Naive B cell (primary cell): ENCODE measurements at places on chromosomes 6 and 20. TPM values are rescaled to one million over a fixed set of nuclear protein-coding genes. Genes with fewer than 3 reads are reported as not detected.

DNA sequence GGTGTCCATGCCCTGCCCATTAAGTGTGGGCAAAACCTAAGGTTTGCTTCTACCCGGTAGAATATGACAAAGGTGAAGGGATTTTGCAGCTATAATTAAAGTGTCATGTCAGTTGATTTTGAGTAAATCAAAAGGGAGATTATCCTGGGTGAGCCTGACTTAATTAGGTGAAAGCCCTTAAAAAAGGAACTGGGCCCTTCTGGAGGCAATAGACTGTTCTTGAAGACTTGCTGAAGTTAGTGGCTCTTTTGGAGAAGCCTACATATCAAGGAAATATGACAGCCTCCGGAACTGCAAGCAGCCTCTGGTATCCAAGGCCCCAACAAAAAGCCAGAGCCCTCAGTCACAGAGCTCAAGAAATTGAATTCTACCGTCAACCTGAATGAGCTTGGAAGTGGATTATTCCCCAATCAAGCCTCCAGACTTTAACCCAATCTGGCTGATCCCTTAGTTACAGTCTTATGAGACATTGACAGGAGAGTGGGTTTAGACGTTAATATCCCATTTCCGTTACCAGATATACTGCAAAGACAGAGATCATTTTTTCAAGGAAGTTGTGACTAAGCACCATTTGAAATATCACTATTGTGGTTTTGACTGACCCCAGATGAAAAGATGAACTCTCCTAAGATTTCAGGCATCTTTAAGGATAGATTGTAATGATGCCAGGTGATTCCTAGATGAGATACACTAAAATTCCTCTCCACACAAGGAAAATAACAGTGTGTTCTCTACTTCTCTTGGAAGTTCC lies 303.4 kb downstream of the PLCB1 start:
- no peaks in the 10 kb centered on the region for H3K36me3 ChIP-seq
- no peak overlapping the region for H3K4me3 ChIP-seq
- no peaks in the 10 kb centered on the region for H3K4me1 ChIP-seq
- DNase-seq: no peak
- H3K27ac ChIP-seq: no peak overlapping the region
- no peaks in the 10 kb centered on the region for H3K27me3 ChIP-seq

GRCh38 chr20:17314264-17314663 lies 87.4 kb downstream of the PCSK2 start:
- DNase-seq: no peak
- H3K36me3 ChIP-seq: no peaks in the 10 kb centered on the region
- no peak overlapping the region for H3K27ac ChIP-seq
- no peak overlapping the region for H3K4me3 ChIP-seq
- no peaks in the 10 kb centered on the region for H3K4me1 ChIP-seq
- peaks cover 26% of the 10 kb centered on the region for H3K27me3 ChIP-seq

DNA sequence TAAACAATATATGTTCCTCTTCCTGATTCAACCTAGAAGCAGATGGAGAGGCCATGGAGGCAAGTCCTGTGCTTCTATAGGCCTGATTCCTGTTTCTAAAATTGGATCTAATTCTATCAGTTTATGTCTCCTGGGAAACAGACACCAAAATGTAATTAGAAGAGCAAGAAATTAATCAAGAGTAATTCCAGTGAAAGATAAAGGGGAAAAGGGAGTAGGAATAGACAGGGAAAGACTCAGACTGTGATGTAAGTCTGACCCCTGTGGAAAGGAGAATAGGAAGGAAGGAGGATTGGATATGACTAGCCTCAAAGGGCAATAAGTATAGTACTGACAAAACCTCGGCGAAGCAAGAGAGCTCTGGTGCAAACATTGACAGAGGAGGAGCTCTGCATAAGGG lies 33.9 kb upstream of the FBXO30 start:
- no peak for DNase-seq
- no peak overlapping the region for H3K4me3 ChIP-seq
- no peaks in the 10 kb centered on the region for H3K27me3 ChIP-seq
- H3K36me3 ChIP-seq: peaks cover 21% of the 10 kb centered on the region
- peaks cover 4% of the 10 kb centered on the region for H3K4me1 ChIP-seq

- peaks cover 24% of the 10 kb centered on the region for H3K36me3 ChIP-seq
- H3K4me3 ChIP-seq: no peak overlapping the region
- H3K27me3 ChIP-seq: no peaks in the 10 kb centered on the region
- peaks cover 8% of the 10 kb centered on the region for H3K4me1 ChIP-seq
Measured at GRCh38 chr20:16445482-16445881, 127.8 kb downstream of the KIF16B start.

- H3K36me3 ChIP-seq: no peaks in the 10 kb centered on the region
- H3K27ac ChIP-seq: no peak overlapping the region
- H3K4me1 ChIP-seq: no peaks in the 10 kb centered on the region
- no peak overlapping the region for H3K4me3 ChIP-seq
Measured at GRCh38 chr6:85163156-85164080, 286.5 kb upstream of the NT5E start.

GRCh38 chr20:32511358-32512046 lies 73.6 kb downstream of the NOL4L start:
- H3K36me3 ChIP-seq: no peaks in the 10 kb centered on the region
- H3K27me3 ChIP-seq: no peaks in the 10 kb centered on the region
- H3K4me1 ChIP-seq: peaks cover 49% of the 10 kb centered on the region
- H3K27ac ChIP-seq: no peak overlapping the region
- H3K4me3 ChIP-seq: peak overlapping the region; percentile 29
- DNase-seq: no peak

DNA sequence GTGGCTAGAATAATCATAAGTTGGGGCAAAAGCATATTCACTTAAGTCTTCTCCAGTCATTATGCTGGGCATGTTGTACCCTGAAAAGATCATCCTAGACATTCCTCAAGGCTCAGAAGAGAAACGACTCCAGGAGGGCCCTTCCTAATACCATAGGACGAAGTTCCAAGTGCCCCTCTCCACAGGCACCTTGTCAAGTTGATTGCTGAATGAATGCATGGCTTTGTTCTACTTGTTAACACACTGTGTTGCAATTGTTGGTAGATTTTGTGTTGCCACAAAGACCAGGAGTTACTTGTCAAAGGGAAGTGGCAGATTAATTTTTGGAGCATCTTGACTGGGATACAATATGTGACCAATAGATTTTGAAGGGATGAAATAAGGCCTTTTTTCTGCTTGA lies 194.3 kb upstream of the SMLR1 start:
- H3K27ac ChIP-seq: no peak overlapping the region
- no peaks in the 10 kb centered on the region for H3K4me1 ChIP-seq
- H3K4me3 ChIP-seq: no peak overlapping the region
- DNase-seq: no peak
- H3K27me3 ChIP-seq: no peaks in the 10 kb centered on the region

GRCh38 chr6:132607544-132608233 lies 16.4 kb downstream of the TAAR2 start:
- no peaks in the 10 kb centered on the region for H3K36me3 ChIP-seq
- peaks cover 6% of the 10 kb centered on the region for H3K4me1 ChIP-seq
- H3K27me3 ChIP-seq: no peaks in the 10 kb centered on the region
- DNase-seq: no peak
- H3K27ac ChIP-seq: no peak overlapping the region

DNA sequence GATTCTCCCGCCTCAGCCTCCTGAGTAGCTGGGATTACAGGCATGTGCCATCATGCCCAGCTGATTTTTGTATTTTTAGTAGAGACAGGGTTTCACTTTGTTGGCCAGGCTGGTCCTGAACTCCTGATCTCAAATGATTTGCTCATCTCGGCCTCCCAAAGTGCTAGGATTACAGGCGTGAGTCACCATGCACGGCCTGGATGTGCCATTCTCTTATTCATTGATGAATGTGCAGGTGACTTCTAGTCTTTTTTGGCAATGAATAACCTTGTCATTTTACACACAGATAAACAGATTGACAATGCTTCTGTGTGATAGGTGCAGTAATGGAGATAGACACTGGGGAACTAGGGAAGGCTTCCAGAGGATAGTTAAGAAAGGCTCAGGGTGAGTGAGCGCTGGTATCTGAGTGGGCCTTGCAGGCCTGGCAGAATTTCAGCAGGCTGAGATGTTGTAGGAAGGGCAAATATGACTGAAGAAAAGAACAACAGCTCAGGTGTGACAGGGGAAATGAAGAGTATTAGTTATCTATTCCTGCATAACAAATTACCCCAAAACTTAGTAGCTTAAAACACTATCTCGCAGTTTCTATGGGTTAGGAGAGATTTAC lies 23.3 kb downstream of the PPARD start:
- no peaks in the 10 kb centered on the region for H3K27me3 ChIP-seq
- DNase-seq: no peak
- H3K36me3 ChIP-seq: peaks cover 9% of the 10 kb centered on the region
- H3K27ac ChIP-seq: peak overlapping the region; percentile 73
- H3K4me3 ChIP-seq: no peak overlapping the region

DNA sequence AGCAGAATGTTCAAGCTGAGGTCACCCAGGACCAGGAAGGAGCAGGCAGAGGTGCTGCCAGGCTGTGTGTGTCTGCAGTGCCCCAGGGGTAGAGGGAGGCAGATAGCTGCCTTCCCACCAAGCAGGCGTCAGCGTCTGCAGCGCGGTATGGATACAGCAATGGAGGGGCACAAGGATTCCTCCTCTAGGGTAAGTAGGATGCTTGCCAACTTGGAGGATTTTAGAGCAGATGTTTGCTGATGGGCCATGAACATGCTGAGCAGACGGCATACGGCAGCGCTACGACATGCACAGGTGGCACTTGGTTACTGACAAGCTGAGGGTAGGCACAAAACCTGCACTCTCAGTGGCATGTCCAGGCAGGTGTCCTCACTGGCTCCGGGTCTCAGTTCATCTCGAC lies 48.1 kb downstream of the PSMG4 start:
- H3K27me3 ChIP-seq: peaks cover 25% of the 10 kb centered on the region
- DNase-seq: no peak
- no peak overlapping the region for H3K4me3 ChIP-seq
- H3K27ac ChIP-seq: no peak overlapping the region

GRCh38 chr6:12097791-12098190 lies 85.7 kb downstream of the HIVEP1 start:
- no peak overlapping the region for H3K27ac ChIP-seq
- no peak overlapping the region for H3K4me3 ChIP-seq
- no peak for DNase-seq
- no peaks in the 10 kb centered on the region for H3K27me3 ChIP-seq
- peaks cover 10% of the 10 kb centered on the region for H3K4me1 ChIP-seq

DNA sequence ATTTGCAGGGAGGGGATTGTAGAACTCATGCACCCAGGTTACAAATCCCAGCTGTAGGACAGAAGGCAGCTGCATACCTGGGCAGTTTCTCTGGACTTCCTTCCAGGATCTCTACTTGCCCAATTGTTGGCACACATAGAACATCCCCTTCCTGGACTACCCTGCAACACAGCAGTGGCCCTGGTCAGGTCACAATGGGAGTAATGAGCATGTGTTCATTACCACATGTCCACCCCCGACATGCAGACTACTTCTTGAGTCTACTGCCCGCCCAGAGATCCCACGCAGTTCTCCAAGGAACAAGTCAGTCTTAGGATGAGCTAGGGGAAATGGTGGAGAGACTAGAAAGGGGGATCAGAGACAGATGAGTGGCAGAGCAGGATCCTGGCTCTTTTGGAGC lies 5.1 kb downstream of the PEX6 start:
- peaks cover 15% of the 10 kb centered on the region for H3K4me1 ChIP-seq
- peak overlapping the region; percentile 74 for H3K27ac ChIP-seq
- H3K36me3 ChIP-seq: no peaks in the 10 kb centered on the region
- no peaks in the 10 kb centered on the region for H3K27me3 ChIP-seq

Gene SLC35F1
- not detected for polyA plus RNA-seq

Gene COL20A1
- polyA plus RNA-seq: not detected

Gene EMILIN3
- polyA plus RNA-seq: not detected

Gene C6orf141
- polyA plus RNA-seq: not detected

Gene TNNC2
- polyA plus RNA-seq: 1.2 TPM

Gene DAAM2
- polyA plus RNA-seq: not detected

Gene PKIB
- polyA plus RNA-seq: not detected
